ENCODE measurements at places on chromosomes 7 and 10.

DNA sequence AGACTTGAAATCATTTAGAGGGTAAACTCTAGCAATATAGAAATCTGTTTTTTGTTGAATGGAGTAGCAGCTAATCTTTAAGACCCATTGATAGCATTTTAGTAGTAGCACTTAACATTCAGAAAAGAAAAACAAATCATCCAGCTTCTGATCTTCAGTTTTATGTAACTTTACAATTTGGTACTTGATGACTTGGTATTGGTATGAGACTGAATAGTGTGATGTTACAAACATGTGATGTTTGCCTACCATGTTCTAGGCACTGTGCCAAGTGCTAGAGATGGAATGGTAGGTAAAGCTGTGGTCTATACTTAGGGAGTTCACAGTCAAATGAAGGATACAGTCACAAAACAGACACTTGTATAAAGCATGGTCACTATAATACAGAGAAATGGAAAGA, 21.3 kb downstream of the ZEB1 start:
- no peak for DNase-seq

DNA sequence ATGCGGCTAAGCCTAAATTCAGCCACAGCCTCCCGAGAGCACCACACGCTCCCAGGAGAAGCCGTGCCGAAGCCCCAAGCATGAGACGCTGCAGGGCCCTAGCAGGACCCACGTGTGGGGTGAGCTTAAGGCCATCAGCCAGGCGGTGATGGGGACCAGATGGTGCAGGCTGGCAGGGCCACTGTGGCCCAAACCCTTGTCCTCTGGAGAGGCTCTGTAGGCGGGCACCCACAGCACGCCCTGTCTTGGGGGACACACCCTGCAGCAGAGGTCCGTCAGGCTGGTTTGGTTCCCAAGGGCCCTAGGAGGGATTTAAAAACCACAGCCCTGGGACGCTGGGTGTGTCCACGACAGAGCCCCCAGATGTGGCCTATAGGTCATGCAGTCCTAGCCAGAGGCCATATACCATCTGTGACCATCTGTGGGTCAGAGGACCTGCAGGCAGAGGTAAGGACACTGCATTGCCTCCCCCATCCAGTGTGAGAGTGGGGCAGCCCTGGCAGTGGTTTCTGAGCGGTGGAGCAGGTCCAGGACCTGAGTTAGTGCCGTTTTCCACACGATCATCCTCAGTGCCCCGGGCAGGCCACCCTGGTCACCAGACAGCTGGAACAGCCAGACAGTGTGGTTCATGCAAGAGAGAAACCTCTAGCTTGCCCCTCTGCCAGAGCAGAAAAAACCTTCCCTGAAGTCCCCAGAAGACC, 39.6 kb upstream of the INPP5A start:
- no peak for DNase-seq

DNA sequence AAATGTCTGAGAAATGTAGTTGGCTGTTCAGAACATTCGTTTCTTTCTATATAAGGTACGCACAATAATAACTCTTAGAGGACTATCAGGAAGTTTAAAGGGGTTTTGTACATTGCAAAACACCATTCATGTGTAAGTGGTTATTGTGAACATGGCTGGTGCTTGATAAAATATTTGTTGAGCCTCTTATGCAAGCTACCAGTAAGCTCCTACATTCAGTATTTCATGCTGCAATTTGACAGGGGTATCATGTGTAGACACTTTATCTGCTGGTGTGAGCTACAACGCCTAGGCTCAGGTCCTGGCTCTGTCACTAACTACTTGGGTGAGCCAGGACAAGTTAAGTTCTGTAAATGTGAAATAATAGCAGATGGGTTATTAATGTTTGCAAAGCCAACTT, 75.5 kb downstream of the MAP3K8 start:
- DNase-seq, result no peak

GRCh38 chr10:116817780-116818343, 31.4 kb upstream of the ENO4 start:
- no peak for DNase-seq

- peak; percentile 36 for DNase-seq
These were observed 105.6 kb upstream of the COL1A2 start for GRCh38 chr7:94289071-94289470.

DNA sequence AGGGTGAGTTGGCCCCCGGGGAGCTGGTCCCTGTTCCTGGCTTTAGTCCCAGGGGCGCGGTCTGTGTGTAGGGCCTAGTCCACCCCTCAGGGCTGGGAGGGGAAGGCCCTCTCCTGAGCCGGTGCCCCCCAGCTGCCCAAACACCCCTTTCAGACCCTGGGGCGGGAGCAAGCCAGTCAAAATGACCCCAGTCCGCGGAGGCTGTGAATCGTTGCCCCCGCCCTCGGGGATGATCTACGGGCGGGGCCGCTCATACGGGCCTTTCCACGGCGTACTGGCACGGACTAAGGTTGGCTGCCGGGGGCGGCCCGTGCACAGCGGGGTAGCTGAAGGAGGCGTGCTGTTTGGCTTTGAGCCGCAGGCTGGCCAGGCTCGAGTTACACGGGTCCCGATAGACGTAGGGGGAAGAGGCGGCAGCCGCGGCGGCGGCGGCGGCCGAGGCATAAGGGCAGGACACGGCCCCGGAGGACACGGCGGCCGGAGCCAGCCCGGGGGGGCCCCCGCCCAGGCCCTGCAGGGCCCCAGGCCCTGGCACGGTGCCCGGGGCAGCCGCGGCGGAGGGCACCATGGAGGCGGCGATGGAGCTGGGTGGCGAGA, 4.3 kb downstream of the ELOVL3 start:
- no peak for DNase-seq

DNA sequence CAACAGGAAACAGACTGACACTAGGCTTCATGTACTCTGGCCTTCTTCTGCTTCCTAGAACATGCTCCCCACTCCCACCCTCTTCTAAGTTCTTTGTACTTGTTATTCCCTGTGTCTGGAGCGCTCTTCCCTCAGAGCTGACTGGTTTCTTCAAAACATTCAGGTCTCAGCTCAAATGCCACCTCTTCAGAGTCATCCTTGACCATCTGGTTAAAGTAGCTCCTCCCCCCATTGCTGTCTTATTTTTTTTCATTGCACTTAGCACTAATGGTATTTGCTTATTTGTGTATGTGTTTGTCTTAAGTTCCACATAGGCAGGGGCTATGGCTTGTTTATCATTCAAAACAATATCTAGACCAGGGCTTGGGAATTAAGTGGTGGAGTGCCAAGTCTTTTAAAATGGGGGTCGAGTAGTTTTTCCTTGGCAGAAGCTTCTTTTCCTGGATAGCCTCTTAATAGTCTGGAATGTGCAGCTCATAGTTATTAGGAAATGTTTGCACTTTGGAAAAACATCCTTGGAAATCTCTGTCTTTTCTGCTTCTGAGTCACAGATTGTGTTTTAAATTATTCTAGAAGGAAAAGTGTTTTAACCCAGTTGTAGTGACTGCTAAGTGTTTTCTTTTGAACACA, 60.0 kb downstream of the RALA start:
- no peak for DNase-seq

Data from hippocampal formation (tissue), 2 donors.